ENCODE measurements at places on chromosomes 3 and 15.

DNA sequence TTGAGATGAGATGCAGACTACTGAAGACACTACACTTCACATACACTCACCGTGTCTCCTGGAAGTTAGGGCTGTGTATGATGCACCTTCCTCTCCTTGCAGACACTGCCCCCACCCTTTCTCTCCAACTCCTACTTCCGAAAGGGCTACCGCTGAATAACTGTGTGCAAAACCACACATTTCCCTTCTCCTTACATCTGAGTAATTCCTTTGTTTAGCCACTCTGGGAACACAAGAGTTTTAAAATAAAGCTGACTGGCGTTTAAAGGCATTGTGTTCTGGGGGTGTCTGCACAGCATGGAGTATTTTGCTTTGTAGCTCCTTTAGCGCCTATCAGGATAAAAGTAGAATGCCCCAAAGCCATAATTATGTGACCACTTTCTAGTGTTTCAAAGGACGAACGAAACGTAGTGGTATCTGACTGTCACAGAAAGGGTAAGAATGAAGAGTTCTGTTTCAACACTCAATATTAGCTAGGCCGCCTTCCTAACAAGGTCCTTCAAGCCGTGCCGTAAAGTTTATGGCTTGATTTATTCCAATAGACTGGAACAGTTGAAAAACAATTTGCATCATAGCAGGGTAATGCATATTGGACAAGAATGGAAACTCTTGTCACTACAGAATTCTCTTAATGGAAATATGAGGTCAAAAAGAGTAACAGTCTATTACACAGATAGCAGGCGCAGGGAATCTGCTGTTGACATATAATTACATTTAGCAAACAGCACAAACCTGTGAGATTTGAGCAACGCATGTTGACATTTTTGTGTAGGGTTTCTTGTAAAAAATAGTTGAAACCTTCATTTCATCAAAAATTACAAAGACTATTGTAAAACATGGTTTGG, 619.9 kb downstream of the FOXP1 start:
- DNase-seq: peak; percentile 83

- DNase-seq: no peak
Measured at GRCh38 chr15:59200560-59200959, 6.1 kb upstream of the LDHAL6B start.

GRCh38 chr3:71244153-71244825, 339.2 kb downstream of the FOXP1 start:
- DNase-seq: peak; percentile 41

GRCh38 chr3:143958966-143959365, 12.7 kb upstream of the DIPK2A start:
- no peak for DNase-seq

DNA sequence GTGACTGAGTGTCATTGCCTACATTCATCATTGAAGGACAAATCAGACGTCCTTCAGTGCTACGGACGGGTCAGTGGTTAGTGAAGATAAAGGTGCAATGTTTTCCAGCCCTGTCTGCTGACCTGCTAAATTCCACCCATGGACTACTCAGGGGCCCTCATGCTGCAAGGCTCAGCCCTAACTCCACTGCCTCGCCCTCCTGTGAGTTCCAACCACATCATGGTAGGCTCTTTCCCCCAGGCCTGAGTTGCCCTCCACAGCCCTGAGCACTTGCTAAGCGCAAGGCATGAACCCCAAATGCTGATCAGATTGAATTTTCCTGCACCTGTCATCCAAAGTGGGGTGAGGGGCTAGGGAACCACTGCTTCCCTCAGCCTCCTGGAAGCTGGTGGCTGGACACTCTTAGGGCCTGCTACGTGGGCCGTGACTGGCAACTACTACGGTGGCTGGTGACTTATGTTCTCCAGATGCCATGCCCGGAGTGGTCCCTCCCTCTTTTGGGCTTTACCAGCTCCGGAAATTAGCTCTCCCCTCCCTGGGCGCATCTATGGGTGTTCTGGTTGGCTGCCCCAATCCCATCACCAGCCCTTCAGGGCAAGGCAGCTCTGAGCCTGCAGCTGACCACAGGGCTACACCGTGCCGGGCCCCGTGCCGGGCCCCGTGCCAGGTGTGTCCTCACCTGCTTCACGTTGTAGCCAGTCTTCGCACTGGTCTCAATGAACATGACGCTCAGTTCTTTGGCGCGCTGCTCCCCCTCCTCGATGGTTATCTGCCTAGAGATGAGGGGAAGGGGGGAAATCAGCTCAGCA, 32.1 kb downstream of the SRPRB start:
- no peak for DNase-seq

GRCh38 chr3:10553591-10554235, 48.3 kb upstream of the ATP2B2 start:
- DNase-seq: peak; percentile 97

DNA sequence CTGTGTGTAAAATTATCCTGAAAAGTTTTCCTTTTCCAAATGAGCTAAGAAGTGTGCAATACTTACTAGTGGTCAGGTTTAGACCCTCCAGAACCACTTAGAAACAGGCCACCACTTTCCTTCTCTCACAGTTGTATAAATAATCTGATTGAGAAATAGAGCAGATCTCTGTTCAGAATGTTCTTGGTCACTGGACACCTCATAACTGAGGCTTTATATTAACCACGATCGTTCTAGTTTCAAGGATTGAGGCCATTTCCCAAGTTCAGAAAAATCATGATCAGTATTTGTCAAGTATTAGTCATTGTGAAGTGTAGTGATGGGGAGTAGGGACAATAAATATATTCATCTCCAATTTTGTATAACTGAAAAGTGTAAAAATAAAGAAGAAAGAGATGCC, 1.0 kb upstream of the MAP3K13 start:
- DNase-seq: no peak

DNA sequence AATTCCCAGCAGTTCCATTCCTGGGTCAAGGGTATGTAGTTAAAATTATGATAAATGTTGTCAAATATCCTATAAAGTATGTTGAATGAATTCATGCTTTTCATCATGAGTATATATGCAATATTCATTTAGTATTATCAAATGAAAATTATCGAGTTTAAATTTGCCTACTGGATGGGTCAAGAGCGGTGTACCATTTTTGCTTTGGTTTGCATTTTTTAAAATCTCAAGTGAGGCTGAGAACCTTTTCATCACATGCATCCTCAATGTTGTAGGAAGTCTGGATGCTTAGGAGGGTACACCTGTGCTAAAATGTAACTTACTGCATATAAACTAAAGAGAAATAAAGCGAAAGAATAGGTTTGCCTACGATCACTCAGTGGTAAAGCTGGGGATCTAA, 95.5 kb upstream of the MYO5C start:
- no peak for DNase-seq
